ENCODE measurements at places on chromosomes 5 and 9.
A peak's percentile ranks its signal among the peaks of the same experiment; 100 is the strongest.

- DNase-seq, result no peak
Observed at GRCh38 chr9:12794101-12794799, 19.4 kb downstream of the LURAP1L start.

DNA sequence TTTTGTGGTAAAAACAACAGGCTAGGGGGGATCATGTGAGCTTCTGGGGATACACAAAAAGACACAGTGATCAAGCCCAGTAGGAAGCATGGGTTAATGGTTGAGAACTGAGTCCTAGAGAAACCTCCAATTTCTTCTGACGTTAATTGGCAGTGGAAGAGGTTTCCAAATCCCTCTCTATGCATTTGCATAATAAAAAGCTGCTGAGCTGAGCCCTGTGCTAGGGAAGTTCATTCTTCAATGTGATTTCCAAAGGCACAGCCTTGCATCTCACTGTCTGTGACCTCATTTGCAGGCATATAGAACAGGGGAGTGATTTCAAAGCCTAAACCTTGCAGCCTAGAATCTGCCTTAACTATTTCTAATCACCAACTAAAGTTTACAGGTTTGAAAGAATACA, 812 bp downstream of the DNAH5 start:
- DNase-seq, result no peak

GRCh38 chr5:130282049-130282448, 377.8 kb downstream of the CHSY3 start:
- no peak for DNase-seq

DNA sequence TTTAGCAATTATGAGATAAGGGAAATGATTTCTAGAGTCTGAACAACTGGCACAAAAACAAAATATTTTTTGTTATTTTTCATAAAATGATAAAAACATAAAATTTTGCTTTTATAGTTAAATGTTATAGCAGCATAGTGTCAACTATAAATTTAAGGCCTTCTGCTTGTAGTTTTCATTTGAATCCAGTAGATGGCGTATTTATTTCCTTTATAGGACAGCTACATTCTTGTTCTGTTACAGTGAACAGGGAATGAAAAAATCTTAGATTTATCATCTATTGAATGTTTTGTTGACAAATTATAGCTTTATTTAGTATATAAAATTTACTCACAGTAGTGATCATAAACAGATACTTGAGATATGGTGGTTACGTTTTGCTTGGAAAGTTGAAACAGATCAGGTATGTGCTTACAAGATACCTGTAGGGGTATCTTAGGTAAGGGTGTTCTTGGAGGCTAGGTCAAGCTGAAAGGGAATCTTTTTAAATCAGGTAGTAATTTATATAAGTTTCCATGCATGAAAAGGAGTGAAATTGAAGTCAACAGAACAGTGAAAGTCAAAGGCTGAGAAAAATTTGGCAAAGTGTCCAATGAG, 239.3 kb upstream of the GRIN3A start:
- no peak for DNase-seq

GRCh38 chr9:110095776-110096175, 112.2 kb downstream of the C9orf152 start:
- no peak for DNase-seq

DNA sequence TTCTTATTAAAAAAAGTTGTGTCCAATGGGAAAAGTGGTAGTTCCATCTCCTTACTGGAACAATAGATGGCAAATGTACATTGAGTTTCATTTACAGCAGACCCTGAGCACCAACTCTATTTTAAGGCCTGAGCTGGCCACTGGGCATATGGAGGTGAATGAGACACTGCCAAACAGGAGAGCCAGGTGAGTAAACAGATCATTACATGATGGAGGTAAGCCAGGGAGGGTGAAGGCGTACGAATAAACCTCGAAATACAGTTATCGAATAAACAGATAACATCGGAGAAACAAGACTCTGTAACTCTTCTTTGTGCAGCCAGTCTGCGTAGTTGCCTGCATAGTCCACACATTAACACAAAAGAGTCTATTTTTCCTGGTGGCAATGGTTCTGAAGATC, 446.4 kb upstream of the KLF4 start:
- no peak for DNase-seq

DNA sequence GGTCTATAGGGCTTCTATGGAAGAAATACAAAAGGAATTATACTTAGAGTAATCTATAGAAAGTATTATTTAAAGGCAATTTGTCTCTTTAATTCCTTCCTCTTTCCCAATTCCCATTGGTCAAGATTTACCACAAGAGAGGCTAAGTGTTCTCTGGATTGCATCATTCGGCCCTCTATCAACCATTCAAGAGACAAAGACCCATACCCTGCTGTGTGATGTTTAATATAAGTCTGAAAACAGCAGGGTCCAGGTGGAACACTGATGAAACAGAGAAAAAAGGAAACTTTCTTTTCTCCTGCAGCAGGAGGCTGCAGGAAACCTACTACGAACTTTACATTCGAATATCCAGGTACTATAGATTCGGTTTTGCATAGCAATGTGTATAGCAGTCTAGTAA, 323.4 kb downstream of the CHSY3 start:
- DNase-seq, result no peak

- no peak for DNase-seq
Observed at GRCh38 chr9:80066931-80067330, 495.2 kb downstream of the TLE4 start.

GRCh38 chr5:72283358-72283757, 36.7 kb downstream of the MRPS27 start:
- DNase-seq, result no peak

GRCh38 chr5:140632366-140633020, 482 bp downstream of the CD14 start:
- DNase-seq, result peak; percentile 43

DNA sequence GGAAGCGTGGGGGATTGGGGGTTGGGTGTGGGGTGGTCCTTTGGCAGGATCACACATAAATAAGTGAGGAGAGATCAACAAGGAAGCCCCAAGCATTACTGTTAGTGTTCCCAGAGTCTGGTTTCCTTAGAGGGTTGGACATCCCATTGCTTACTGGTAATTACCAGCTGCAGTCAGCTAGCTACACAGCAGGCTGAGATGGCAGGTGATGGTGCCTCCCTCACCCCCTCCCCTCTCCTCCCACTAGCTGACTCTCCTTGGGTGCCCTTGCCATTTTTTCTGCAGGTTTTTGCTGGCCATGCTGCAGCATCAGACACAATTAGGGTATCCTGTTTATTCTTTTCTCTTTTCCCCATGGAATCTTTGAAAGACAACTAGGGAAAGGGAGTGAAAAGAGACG, 107.5 kb upstream of the TLR4 start:
- DNase-seq, result no peak

GRCh38 chr5:139795074-139796001, at the start of gene PSD2:
Gene PSD2 (plus strand): TSS chr5:139795808. CDS start chr5:139809441, 13,633 bp downstream.
- no peak for DNase-seq

- DNase-seq, result no peak
Observed at GRCh38 chr5:112529525-112529924, 110.4 kb upstream of the EPB41L4A start.

DNA sequence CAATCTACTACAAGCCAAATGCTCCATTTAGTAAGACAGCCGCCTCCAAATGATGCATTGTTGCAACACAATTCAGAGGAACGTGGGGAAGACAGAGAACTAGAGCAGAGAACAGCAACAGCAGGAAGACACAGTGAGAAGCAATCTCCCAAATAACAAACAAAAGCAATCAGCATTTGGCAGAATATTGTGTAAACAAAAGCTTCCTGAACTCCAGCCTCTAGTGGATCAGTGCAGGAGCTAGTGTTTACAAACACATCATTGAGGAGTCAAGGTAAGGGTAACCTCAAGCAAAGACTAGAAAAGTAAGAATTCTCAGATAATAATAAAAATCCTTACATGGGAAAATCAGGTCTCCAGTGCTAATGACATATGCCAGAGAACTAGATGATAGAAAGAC, 20.6 kb downstream of the FST start:
- DNase-seq, result no peak

- DNase-seq, result no peak
Observed at GRCh38 chr9:37955781-37956422, 52.0 kb upstream of the SLC25A51 start.

DNA sequence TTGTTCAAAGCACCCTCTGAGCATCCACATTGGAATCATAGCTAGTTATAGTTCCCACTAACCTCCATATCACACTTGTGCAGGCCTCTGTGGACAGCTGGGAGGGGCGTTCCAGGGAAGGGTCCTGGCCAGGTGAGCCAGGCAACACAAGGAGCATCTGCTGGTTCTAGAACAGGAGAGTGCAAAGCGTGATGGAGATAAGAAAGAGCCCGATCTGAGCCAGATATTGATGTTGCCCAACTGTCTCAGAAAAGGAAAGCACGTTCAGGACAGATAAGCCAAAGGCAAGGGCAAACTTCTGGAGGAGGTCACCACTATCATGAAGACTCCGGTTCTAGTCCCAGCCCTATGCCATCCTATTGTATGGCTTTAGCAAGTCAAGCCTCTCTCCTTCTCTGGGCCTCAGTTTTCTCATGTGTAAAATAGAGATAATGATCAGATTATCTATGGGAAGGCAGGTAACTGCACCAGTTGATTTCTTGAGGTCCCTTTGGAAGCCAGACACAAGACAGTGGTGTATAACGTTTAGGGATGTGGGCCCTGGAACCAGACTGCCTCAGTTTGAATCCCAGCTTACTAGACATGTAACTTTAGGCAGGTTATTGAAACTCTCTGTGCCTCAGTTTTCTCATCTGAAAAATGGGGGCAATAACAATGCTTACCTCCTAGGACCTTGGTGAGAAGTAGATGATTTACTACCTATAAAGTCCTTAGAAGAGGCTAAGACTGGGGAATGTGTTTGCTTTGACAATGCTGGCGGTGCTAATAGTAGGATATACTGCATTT, 19.8 kb downstream of the GABBR2 start:
- no peak for DNase-seq

DNA sequence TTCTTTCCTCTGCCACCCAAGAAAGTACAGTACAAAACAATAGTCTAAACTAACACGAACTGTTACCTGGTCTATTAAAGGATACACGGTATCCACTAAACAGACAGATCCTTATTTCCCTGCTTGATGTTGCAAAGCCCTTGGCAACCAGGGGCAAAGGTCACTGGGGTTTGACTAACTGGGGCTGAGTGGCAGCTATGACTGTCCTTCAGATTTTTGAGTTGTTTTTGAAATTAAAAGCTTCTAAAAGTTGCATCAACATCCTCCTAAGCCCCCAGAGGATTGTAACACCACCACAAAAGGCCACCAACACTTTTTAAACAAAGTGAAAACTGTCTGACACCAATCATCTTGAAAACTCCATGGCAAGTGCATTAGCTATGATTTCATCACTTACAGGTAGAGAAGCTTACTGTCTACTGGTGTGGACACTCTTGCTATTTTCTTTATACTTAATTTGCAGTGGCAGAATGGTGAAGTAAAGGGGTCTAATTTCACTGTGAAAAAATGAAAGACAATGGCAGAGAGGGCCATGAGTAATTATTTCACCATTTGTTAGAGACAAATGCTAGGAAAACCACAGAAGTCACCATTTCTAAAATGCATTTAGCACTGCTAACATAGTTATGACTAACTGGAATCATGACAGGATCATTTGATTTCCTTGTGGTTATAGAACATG, 292.4 kb downstream of the EFNA5 start:
- DNase-seq, result no peak

DNA sequence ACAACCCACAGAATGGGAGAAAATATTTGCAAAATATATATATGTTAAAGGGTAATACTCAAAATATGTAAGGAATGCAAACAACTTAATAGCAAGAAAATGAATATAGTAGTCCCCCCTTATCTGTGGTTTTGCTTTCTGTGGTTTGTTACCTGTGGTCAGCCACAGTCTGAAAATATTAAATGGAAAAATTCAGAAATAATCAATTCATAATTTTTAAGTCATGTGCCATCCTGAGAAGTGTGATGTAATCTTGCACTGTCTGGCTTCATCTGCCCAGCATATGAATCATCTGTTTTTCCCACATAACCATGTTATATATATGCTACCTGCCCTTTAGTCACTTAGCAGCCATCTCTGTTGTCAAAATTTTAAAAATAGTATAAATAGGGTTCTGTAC, 11.7 kb downstream of the CER1 start:
- DNase-seq, result no peak

DNA sequence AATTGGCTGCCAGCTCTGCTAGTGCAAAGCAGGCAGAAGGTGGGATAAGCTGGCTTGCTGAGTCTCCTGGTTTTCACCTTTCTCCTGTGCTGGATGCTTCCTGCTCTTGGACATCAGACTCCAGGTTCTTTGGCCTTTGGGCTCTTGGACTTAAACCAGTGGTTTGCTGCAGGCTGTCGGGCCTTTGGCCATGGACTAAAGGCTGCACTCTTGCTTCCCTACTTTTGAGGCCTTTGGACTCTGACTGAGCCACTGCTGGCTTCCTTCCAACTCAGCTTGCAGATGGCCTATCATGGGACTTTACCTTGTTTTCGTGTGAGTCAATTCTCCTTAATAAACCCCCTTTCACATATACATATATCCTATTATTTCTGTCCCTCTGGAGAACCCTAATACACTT, 1293.9 kb upstream of the CDH6 start:
- no peak for DNase-seq

- DNase-seq, result peak; percentile 27
Observed at GRCh38 chr5:134132372-134133187, 18.1 kb downstream of the TCF7 start.

DNA sequence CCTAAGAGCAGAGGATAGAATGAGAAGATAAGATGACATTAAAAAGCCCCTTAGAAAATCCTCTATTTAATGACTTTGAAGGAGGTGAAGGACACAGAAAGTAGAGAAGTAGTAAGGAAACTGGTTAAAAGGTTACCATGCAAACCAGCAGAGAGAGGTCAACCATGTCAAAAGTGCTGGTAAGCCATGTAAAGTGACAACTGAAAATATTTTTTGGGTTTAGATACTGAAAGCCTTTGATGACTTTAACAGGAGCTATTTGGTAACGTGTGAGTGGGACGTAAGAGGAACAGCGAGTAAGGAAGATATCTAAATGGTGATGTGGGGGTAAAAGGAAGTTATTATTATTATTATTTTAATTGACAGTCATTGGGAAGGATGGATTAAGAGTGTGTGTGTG, 56.9 kb downstream of the MACIR start:
- DNase-seq, result no peak

DNA sequence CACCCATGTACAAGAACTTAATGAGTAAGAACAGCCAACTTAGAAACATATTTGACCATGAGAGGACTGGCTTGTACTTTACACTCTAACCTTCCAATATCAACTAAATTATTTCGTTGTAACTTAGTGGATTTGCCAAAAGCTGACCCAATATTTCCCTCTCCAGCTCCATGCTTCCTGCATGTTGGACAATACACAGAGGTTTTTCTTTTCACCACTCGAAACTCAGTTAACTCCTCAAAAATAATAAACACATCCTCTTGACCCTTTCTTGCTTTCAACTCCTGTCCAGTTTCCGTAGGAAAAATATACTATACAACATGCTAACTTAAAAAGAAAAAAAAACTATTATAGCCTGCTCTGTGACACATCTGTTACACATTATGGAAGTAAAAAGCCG, 188.9 kb downstream of the MPDZ start:
- no peak for DNase-seq
